ENCODE measurements at places on chromosomes 3 and 15. TPM values are rescaled to one million over a fixed set of nuclear protein-coding genes. Genes with fewer than 3 reads are reported as not detected.

Gene CHRFAM7A
- total RNA-seq: not detected

Gene C2CD4A
- not detected for total RNA-seq

Gene TMEM40
- total RNA-seq: not detected

Gene PRR20G
- total RNA-seq: not detected

Gene SH3GL3
- not detected for total RNA-seq
